ENCODE measurements at places on chromosomes 3 and 15. TPM values are rescaled to one million over a fixed set of nuclear protein-coding genes. Genes with fewer than 3 reads are reported as not detected.

The CSPG4 gene
- 62.6 TPM for total RNA-seq

The OTOL1 gene
- not detected for total RNA-seq

The A4GNT gene
- not detected for total RNA-seq

The OIP5 gene
- 8.6 TPM for total RNA-seq

The MB21D2 gene
- 2.9 TPM for total RNA-seq

The GNAT1 gene
- not detected for total RNA-seq

The CCDC54 gene
- total RNA-seq, result not detected

The SLC4A7 gene
- 84.5 TPM for total RNA-seq

The ACKR2 gene
- total RNA-seq, result 0.20 TPM

All from subcutaneous preadipocyte (primary cell).